ENCODE measurements at places on chromosomes 1 and 21. TPM values are rescaled to one million over a fixed set of nuclear protein-coding genes. Genes with fewer than 3 reads are reported as not detected.

Gene NAV1
- 6.3 TPM for total RNA-seq

Gene GUCA2A
- not detected for total RNA-seq

Gene HPCAL4
- 0.28 TPM for total RNA-seq

Gene PLA2G2C
- not detected for total RNA-seq

Gene TTLL7
- 2.8 TPM for total RNA-seq

Gene CA14
- not detected for total RNA-seq

Gene KRTAP10-4
- total RNA-seq: not detected

Gene LAMC2
- 21.0 TPM for total RNA-seq

Gene KIAA0040
- total RNA-seq: 0.16 TPM

Gene FYB2
- total RNA-seq: not detected

Gene SRM
- 228 TPM for total RNA-seq

Gene CFAP45
- total RNA-seq: 0.66 TPM

Gene PKLR
- not detected for total RNA-seq

Gene MNDA
- not detected for total RNA-seq

Gene LRRC71
- total RNA-seq: 0.33 TPM

Gene SYPL2
- 0.13 TPM for total RNA-seq

Gene L1TD1
- total RNA-seq: not detected

Gene LHX8
- 1.1 TPM for total RNA-seq

Gene NES
- 1.2 TPM for total RNA-seq

Gene PERM1
- total RNA-seq: 0.29 TPM

Gene CRNN
- not detected for total RNA-seq

Gene RGS18
- not detected for total RNA-seq
